ENCODE measurements at places on chromosomes 12 and 14.

DNA sequence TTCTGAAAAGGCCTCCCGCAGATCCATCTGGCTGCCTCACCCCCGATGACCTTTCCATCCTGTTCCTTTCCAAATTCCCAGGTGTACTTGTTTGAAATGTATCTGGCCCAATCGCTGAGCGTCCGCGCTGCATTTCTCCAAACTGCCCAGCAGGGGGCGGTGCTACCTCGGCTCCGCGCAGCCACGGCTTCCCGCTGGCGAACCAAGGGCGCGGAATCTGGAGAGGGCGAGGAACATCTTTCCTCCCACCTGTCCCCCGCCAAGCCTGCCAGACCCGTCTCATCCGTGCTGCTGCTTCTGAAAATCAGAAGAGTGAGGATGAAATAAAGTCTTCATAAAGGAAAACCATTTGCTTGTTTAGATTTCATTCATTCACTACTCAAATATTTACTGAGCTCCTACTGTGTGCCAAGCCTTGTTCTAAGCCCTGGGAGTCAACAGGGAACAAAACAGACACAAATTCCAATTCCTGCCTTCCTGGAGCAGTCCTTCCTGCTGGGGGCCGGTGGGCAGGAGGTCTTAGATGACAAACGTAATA is 16.8 kb upstream of the MYL2 start:
- DNase-seq, result peak; percentile 52

GRCh38 chr12:2732290-2732689 is 62.5 kb upstream of the FKBP4 start:
- DNase-seq, result no peak

DNA sequence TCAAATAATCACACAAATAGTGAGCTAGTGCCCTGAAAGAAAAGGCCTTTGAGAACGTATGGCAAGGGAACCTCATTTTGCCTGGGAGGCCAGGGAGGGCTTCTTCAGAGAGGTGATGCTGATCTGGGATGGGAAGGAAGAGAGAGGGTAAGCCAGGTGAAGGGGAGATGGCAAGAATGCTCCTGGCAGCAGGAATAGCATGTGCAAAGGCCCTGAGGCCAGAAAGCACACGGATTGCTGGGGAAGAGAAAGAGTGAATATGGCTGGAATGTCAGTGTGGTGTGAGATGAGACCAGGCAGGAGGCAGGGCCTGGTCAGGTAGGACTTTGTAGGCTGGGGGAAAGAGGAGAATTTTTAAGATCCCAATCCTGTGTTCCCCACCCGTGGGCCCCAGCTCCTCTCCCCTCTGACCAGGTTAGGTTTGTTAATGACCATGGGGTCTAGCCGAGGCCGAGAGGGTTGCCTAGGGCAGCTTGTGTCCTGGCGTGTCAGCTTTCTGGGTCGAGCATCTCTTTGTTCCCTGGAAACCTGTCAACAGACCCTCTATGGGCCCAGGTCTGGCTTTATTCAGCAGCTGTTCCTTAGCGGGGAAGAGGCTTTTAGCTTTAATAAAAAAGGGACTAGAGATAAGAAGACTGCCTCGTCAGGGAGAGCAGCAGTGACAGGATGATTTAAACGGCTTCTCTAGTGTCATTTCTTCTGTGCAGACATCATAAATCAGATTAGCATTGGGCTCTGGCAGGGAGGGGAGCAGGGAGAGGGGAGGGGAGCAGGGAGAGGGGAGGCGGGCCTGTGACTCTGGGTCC is 123.4 kb downstream of the ADCK1 start:
- DNase-seq, result no peak

DNA sequence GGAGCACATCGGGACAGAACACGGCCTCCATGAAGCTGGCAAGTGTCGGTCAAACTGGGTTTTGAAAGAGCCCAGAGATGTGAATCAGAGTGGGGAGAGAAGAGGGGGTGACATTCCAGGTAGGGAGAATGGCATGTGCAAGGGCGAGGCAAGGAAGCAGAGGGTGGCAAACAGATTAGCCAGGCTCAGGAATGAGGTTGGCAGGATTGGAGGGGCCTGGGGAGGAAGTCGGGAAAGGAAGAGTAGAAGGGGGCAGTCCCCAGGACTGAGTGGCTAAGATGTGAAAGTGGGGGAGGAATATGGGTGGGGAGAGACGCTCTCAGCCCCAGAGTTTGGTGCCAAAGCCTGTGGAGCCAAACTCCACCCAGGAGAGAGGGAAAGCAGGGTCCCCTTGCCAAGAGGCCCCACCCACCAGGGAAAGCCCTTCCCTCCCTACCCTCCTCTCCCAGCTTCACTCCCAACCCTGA is 5.5 kb upstream of the HDAC7 start:
- DNase-seq, result peak; percentile 81

DNA sequence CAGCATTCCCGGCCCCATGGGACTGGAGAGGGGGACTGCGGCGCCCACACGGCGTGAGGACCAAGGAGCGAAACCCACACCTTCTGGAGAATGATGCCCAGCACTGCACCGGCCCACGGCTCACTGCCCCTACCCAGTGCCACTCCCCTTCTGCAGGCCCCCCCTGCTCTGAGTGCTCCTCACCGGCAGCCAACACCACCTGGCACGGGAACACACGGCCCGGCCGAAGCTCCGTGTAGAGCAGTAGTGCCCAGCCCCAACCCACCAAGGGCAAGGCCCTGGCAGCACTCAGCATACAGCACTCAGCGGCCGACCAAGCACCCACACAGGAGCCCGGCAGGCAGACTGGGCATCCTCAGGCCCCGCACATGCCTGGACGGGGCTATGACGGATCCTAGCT is 13.4 kb downstream of the BTBD6 start:
- no peak for DNase-seq
